ENCODE measurements at places on chromosomes 1 and 21. TPM values are rescaled to one million over a fixed set of nuclear protein-coding genes. Genes with fewer than 3 reads are reported as not detected.

Gene RIPK4
- 20.5 TPM for total RNA-seq

Gene LMX1A
- total RNA-seq, result not detected

Gene PRXL2B
- total RNA-seq, result 46.6 TPM

Gene OR2T29
- not detected for total RNA-seq

Gene TNFRSF18
- 0.67 TPM for total RNA-seq

Gene KCNK2
- not detected for total RNA-seq

Gene NPL
- 2.0 TPM for total RNA-seq

Gene RXFP4
- total RNA-seq, result not detected

Gene KRTAP12-2
- total RNA-seq, result not detected

Gene CFAP74
- total RNA-seq, result not detected

Gene TRAF3IP3
- not detected for total RNA-seq

Gene ACTN2
- 0.17 TPM for total RNA-seq

Gene TSTD1
- total RNA-seq, result 116 TPM

Gene LHX8
- not detected for total RNA-seq

Gene RBM8A
- total RNA-seq, result 173 TPM

Gene PDPN
- 12.2 TPM for total RNA-seq

Gene CA6
- not detected for total RNA-seq

Gene CELA2A
- total RNA-seq, result not detected

Gene IL6R
- total RNA-seq, result 11.7 TPM

Gene TFF2
- not detected for total RNA-seq

Gene CCDC185
- total RNA-seq, result not detected

Gene GBP6
- 0.21 TPM for total RNA-seq

Gene PATJ
- 34.7 TPM for total RNA-seq

Gene CD34
- 0.41 TPM for total RNA-seq

Gene PSRC1
- 5.5 TPM for total RNA-seq

Gene FHAD1
- total RNA-seq, result 0.21 TPM

Gene TTF2
- total RNA-seq, result 14.3 TPM

Gene FALEC
- total RNA-seq, result not detected

Gene EPHB2
- 143 TPM for total RNA-seq

Gene PERM1
- 0.34 TPM for total RNA-seq

Data from kidney epithelial cell (primary cell).